Activated CD4-positive, alpha-beta T cell treated with anti-CD3 and anti-CD28 coated beads, Interleukin-2, amount 50 U/mL, for 24 hours (primary cell): ENCODE measurements at places on chromosomes 3 and 15.

GRCh38 chr3:94195381-94195780 lies 132.5 kb downstream of the NSUN3 start:
- no peak for DNase-seq

DNA sequence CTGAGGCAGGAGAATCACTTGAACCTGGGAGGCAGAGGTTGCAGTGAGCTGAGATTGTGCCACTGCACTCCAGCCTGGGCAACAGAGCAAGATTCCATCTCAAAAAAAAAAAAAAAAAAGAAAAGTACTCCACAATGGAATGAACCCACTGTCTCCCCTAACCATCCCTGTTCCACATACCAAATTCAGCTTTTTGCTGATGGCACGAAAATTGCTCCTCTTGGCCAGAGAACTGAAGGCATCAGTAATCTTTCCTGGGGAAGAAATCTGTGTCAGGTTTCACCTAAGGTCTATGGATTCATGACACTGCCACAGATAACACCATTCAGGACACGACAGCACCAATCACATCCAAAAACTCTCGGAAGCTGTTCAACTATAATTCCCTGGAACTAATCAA lies 6.9 kb upstream of the PRC1 start:
- no peak for DNase-seq

DNA sequence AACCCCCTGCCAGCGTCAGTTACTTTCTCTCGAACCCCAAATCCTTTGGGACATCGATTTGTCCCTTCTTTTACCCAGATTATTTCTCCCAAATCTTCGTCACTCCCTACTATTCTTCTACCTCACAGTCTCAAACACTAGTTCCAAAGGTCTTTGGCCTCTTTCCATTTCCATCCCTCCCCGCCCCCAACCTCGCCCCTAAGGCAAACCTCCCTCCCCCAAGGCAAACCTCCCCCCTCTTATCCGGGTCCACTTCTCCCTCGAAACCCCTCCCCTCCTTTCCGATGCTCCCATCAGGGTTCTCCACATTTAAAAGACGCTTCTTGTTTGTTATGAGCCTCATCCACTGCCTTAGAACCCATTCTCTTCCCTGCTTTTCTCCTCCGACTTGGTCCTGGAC lies 583 bp downstream of the EAF1 start:
- no peak for DNase-seq

DNA sequence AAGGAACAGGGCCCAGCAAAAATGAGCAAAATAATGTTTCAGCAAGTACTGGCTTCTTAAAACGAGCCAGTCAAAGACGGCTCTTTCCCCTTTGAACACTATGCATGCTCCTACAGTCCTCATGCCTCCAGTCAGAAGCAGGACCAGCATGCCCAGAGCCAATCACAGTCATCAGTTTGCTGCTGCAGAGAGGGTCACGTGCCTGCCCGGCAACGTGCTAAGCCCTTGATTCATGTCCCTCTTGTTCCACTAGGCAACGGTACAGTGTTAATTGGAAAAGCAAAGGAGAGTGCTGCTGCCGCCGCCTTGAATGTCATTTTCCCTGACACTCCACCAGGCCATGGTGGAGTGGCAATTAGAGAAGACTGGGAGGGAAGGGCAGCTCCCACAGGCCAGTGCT lies 500.1 kb downstream of the OCA2 start:
- DNase-seq, result no peak

DNA sequence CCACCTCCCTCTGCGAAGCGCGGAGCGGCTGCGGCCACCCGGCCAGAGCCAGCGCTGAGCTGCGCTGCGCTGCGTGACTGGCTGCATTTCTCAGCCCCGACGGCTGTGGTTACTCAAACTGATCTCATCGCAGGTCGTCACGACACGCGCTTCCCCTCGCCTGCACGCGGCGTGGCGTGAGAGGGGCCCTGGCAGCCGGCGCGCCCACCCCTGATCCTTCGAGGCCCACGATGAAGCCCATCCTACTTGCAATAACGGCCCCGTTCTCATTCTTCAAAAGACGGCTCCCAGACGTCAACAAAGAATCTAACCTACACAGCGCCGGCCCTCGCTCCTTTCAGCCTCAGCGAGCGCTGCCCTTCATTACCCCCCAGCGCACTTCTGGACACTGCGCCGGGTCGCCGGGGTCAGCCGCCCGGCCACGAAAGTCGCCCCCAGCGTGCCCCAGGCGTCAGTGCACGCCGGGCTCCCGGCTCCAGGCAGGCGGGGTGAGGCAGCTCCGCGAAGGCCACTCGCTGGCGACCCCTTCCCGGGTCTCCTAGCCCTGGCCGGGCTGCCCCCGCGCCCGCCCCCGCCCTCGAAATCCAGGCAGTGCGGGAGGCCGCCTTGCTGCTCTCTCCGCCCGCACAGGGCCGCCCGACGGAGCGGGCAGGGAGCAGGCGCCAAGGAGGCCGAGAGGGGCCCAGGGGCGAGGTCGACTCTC lies 9.9 kb upstream of the LEKR1 start:
- DNase-seq, result peak; percentile 6

DNA sequence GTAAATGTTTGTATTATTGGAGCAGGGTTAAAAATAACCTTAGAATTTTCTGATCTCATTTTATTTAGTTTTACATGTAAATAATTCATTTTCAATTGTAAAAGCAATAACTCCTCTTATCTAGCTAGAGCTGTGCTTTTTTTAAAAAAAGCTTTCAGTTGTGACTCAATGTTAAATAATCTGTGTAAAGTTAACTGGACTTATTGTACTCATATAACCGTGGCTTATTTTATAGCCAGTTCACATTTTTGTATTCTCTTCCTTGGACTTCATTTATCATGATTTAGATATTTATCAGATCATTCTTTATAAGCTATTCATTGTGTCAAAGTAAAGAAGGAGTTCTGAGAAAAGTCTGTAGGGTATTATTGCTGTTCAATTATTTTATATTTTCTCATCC lies 435.6 kb downstream of the CADM2 start:
- no peak for DNase-seq

DNA sequence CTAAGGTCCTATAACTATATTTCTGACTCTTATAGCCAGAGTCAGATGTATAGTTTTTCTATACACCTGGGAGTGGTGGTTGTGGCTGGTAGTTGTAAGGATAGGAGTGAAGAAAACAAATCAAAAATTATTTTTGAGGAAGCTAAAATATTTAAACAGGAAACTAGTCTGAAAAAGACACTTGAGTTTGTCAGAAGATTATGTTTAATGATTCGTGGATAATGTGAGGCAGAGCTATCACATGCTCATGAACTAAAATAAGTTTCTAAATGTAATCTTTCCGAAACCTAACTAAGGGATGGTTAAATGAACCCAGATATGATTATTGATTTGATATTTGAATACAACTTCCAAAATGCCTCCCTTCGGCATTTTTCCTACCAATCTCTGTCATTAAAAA lies 30.4 kb downstream of the GABRR3 start:
- DNase-seq, result no peak

DNA sequence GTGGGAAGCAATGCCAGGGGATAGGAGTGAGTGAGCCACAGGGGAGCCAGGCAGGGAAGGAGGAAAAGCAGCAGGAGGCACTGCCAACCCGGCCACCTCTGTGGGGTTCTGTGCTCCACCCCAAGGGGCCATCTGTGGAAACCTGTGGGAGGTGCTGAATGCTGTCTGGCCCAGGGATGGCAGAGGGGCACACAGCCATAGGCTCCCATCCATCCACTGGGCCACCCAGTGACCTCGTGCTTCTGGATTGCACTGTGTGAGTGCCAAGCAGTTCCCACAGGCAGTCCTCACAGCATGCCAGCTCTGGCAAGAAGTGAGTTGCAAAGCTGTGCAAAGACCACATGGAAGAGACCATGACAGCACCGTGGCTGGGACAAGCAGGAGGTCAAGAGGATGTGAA lies 27.5 kb downstream of the DNAJB8 start:
- no peak for DNase-seq

GRCh38 chr15:51313644-51314280 lies 24.6 kb downstream of the CYP19A1 start:
- no peak for DNase-seq

DNA sequence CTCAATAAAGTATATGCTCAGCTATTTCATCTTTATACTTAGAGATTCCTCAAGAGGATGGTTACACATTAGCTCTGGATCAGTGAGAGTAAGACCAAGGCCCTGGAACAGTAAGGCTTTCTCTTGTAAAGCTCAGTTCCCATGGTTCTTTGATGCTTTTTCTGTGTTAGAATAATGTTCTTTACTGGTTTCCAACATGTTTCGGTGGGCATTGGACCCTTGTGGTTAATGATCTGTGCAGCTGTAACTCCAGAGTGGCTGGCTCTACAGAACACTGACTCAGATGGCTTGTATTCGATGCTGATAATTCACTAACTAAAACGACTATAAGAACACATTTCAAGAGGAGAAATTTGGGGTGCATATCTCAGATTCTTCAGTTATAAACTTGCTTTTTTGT lies 114.7 kb downstream of the AKAP13 start:
- DNase-seq, result no peak

DNA sequence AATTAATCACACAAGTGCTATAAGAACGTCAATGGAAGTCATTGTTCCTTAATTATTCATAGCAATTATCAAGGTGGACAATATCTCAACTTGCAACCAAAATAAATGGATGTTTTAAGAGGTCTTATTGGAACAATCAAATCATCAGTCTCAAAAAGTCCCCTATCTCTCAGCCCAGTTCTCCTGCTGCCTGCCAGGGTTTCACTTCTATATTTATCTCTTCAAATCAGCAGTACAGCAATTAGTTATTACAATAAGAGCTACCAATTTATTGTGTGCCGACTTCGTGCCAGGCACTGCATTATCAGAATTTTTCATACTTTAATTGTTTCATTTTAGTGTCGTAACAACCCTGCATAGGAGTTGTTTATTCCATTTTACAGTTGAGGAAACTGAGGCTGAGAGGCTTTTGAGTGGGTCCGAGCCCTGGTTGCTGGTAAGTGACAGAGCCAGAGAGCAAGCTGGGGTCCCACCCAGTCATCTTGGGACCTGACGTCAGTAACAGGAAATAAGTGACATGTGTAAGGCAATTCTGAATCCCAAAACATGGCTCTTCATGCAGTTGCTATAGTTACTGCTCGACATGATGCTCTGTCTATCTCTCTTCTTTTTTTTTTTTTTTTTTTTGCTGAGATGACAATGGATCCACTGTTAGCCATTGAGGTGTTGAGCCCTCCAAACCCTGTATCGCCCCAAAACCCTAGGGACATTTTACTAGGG lies 8.8 kb upstream of the KCTD6 start:
- DNase-seq, result no peak

- DNase-seq, result no peak
Observed at GRCh38 chr3:13005301-13005700, 67.9 kb downstream of the IQSEC1 start.
